ENCODE measurements at places on chromosomes 5 and 9.

DNA sequence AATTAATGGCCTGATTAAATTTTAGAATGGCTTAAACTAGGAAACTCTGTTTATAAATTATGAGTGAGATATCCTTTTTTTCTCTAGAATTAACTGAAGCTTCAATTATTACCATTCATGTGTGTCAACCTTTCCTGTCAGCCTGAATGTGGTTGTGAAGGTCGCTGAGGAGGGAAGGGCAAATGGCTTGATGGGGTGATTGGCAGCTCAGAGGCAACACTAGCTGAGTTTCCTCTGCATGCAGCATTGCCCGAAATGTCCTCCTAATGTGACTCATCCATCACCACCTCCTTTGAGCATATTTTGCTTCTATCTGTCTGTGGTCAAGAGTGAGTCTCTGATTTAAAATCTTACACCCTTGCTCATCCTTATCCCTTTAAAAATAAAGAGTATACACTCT is 281.9 kb downstream of the TENT4A start:
- no peak for DNase-seq

DNA sequence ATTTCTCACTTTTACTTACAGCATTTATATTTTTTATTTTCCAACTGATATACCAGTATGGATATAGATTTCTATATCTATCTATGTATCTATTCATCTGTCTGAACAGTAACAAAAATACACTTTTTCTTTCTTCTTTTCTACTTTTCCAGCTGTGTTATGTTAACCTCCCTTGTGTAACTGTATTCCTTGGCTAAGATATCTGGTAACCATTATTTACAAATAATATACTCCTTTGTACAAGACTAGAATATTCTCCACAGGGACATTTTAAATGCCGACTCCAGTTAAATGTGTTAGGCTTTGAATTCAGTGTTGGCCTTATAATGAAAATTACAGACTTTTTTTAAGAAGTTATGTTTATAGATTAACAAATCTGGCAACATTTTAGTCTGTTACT is 168.7 kb downstream of the XRCC4 start:
- DNase-seq = no peak

DNA sequence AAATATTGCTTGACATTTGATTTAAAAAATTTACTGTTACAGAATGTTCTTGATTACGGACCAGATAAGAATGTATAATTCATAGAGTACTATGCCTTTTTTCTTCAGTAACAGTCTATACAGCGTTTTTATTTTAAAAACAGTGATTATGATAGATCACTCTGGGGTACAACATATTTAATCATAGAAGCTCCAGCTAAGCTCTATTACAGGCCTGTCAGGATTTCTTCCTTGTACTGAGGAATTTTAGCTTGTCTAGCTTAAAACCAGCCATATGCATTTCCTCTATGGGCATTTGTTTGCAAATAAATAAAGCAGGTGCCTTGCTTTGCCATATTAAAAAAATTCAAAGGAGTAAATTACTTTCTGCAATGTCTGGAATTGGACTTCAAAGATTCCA is 423.8 kb downstream of the BNC2 start:
- DNase-seq = no peak

DNA sequence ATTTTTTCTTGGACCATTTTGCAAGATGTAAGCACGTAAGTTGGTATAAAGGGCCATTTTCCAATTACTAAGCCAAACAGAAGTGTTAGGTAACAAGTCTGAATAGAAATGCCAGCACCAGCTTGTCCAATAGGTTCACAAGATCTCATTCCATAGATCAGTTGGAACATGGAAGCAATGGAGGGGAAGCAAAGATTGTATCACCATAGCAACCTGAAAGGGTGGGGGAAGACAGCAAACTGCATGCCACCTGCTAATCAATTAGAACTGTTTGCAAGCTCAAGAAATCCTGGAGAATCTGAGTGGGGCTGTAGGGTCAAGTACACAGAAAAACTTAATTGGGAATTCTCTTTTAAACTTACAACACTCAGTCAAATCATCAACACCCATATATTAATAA is 264.9 kb upstream of the EFNA5 start:
- no peak for DNase-seq

GRCh38 chr9:118362596-118362995 is 658.4 kb downstream of the TLR4 start:
- DNase-seq = no peak

DNA sequence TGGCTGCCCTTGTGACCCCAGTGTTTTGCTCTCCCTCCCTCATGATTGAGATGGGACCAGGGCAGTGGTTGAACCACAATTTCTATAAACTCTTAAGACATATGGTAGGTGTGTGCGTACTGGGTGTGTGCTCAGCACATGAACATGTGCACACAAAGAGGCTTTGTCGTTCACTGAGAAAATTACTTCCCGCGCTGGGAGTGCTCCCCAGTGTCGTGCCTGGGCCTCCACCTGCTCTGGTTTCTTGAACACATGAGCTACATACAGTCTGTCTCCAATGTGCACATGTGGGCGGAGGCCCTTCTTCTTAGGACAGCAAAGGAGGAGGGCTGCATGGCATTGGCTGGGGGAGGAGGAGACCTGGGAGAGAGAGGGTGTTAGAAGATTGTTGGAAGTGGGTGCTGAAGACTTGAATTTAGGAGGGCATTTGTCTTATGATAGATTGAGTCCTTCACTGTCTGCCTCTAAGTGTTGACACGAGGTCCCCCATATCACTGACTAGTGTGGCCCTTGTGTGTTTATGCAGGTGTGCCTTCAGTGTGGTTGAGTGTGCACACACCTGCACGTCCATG is 170.0 kb downstream of the CACNA1B start:
- no peak for DNase-seq

GRCh38 chr9:18447131-18447530 is 26.8 kb upstream of the ADAMTSL1 start:
- peak; percentile 38 for DNase-seq

DNA sequence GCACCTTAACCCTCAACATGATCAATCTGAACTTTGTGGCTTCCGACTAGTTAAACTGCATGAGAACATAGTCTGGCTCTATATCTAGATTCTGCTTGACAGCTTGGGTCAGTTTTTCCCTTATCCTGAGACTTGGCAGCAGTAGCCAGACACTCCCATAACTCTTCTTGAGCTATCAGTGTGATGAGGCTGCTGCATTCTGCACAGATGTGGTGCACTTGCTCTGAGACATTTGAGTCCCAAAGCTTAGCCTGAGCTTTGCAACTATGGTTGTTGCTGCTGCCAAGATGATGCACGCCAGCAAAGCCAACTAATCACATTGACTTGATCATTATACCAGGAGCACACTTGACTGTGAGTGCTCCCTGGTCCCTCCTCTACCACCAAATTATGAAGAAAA is 36.2 kb downstream of the MOCS2 start:
- DNase-seq = peak; percentile 53

GRCh38 chr5:131378721-131379541 is 115.1 kb downstream of the CDC42SE2 start:
- DNase-seq = no peak

GRCh38 chr5:147407094-147407681 is 102.7 kb downstream of the DPYSL3 start:
- DNase-seq = no peak

DNA sequence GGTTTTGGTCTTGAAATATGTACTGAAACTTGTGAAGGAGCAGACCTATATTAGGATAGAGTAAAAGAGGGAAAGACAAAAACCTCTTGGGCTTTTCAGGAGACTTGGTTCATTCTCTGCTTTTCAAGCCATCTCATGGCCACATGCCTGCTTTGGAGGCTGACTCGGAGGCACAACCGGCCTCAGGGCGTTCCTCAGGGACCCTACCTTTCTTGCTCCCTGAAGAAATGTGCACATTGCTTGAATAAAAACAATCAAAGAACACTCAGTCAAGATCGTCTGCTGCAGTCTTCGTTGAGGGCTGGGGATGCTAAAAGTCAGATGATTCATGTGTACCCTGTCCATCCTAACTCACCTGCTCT is 994 bp downstream of the IRGM start:
- no peak for DNase-seq

DNA sequence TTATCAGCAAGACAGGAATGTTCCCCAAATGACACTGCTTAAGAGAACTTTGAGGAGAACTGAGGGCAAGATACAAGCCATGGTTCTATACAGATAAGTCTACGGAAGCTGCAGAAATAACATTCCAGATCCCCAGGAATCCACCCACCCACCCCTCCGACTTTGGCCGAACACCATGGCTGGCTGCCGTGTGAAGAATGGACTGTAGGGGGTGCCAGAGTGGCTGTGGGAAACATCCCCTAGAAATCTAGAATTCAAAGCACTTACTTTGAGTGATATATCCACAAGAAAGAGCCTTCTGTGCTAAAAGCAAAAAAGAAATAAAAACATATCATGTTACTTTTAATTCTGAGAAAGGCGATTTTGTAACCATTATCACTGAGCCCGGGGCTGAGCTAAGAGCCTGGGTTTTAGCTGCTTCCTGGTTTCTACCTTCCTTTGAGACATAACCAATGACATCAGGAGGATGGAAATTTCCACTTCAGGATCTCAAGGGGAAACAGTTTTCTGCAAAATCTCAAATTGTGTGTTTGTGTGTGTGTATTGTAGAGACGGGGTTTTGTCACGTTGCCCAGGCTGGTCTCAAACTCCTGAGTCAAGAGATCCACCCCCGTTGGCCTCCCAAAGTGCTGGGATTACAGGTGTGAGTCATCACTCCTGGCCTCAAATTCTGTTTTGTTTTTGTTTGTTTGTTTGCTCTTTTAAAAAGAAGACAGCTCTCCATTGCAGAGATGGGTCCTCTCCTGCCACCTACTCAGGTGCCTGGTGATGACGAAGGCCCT is 36.4 kb downstream of the GGTA1 start:
- no peak for DNase-seq

GRCh38 chr5:67301285-67301903 is 104.8 kb upstream of the CD180 start:
- DNase-seq = peak; percentile 93

DNA sequence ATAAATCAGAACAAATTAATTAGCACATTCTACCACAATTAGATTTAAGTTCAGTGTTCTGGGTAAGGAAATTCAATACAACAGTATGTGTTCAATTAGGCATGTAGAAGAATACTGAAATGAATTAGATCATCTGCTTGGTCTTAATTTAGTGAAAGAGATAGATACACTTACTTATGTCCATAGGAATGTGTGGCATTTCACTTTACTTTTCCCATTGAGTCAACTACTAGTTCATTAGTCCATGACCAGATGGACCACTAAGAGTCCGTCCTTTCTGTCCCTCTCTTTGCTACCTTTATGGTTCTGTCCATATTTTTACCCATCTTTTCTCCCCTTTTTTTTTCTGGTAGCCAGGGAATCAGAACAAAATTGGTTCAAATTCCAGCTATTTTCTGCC is 276.9 kb downstream of the OSTF1 start:
- no peak for DNase-seq

DNA sequence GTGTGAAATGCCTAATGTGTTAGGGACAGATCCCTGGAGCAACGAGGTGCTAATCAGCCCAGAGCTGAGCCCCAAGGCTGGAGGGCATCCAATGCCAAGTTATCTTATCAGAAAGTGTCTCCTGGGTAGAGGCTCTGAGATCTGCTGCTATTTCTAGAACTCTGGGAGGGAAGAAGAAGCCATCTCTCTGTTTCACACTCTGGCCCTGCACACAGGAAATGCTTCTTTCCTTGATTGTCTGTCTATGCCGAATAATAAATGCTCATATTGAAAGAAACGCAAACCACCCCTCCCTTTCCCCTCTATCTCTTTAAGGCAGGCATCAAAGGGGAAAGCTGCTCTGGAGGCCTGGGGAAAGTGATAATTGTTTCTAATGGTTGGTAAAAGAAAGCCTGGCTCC is 166.7 kb downstream of the PAPPA start:
- no peak for DNase-seq

DNA sequence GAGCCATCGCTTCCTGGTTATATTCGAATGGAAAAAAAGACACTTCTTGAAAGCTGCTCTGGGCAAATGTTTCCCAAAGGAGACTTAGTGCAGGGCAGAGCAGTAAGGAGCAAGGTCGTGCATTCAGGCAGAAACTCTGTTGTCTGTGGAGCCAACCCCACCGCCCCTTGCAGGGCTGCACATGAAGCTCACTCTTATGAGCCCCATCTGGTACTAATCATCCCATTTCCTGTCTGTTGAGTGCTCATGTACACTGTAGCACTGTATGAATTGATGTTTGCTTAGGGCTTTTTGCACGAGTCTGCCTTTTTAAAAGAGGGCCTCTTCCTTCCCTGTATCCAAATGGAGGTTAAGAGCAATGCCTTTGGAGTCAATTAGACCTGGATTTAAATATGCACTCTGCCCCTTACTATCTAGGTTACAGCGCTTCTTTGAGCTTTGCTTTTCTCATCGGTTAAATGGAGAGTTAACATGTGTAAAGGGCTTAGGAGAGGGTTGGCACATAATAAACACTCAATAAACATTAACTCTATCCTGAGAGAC is 25.4 kb downstream of the HMHB1 start:
- DNase-seq = peak; percentile 64

- DNase-seq = no peak
Measured at GRCh38 chr9:27303219-27303618, 6.3 kb upstream of the EQTN start.

DNA sequence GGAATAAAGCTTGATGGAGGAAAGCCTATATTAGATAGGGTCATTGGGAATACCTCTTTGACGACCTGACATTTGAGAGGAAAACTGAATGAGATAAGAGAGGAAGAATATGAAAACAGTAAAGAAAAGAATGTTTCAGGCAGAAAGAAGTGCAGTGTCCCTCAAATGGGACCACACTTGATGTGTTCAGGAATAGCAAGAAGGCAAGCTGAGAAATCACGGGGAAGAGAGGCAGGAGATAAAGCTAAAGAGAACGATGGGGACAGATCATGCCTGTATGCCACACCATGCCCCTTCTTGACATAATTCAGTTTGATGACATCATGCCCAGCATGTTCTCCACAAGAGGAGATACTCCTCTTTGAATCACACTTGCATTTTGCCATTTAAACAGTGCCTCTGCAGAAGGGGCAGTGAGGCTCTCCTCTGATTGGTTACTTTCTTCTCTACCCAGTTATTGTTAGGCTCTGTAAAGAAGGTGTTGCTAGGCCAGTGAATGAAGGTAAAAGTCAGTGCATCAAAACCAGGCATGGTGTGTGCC is 7.6 kb downstream of the AP3S1 start:
- DNase-seq = no peak

All from GM04504 (cell line).